ENCODE measurements at places on chromosomes 2 and 18.
A peak's percentile ranks its signal among the peaks of the same experiment; 100 is the strongest.

DNA sequence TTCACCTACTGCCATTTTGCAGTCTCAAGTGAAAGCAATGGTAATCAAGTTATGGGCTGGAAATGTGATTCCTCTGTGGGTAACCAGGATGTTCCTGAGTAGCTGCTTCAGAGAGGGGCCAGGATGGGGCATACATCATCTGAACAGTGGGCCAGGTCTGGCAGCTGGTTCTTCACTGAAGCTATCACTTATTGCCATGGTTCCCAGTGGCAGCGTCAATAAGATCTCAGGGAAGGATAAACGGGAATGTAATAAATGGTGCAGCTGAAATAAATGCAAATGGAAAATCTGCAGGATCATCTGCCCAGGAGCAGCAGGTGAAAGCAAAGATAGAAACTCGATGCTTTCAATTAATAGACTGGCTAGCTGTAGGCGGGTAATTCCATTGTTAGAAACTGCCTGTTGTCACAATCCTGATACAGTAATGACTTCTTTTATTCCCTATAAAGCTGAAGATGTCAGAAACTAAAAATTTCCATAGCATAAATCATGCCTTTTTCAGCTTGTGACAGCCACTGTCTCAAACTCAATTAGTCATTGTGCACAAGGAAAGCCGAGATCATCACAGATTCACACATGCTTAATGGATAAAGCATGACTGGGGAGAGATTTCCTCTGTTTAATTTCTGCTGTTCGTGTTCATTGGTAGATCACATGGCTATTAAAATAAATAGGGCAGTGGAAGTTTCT, 56.2 kb upstream of the CCDC85A start:
- DNase-seq, result no peak

DNA sequence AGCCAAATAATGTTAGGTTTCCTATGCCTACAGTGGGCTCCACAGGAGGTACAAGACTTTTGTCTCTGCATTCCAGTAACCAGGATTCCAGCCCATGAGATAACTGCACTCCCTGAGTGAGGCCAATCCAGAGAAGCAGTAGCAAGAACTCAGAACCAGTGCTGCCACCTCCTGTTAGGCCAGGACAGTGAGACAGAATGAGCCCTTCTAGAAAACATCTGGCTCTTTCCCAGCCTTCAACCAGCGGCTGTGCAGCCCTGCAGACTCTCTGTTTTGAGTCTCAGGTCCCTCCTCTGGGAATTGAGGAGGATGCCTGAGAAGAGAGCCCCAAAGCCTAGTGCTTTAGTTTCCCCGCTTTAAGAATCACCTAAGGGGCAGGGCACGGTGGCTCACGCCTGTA, 44.2 kb downstream of the ARID5A start:
- no peak for DNase-seq

DNA sequence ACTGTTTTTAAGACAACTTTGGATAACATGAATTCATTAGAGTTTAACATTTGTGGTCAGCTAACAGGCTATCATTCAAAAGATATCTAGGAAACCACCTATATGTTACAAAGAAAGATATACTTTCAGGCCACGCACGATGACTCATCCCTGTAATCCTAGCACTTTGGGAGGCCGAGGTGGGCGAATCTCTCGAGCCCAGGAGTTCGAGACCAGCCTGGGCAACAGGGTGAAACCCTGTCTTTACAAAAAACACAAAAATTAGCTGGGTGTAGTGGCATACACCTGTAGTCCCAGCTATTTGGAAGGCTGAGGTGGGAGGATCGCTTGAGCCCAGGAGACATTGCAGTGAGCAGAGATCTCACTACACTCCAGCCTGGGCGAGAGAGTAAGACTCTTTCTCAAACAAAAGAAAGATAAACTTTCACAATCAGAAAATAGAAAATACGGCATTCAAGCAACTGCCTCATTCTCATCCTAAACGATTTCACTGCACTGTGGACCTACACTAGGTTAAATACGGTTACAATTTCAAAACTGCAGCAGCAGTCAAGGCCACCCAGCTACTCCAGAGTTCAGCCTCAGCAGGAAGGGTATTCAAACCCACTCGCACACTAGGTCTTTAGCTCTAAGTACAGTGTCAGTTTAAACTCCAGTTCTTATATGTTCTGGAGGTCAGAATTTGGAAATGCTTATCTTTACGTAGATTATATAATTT, 250.0 kb upstream of the SLC39A10 start:
- DNase-seq, result no peak

DNA sequence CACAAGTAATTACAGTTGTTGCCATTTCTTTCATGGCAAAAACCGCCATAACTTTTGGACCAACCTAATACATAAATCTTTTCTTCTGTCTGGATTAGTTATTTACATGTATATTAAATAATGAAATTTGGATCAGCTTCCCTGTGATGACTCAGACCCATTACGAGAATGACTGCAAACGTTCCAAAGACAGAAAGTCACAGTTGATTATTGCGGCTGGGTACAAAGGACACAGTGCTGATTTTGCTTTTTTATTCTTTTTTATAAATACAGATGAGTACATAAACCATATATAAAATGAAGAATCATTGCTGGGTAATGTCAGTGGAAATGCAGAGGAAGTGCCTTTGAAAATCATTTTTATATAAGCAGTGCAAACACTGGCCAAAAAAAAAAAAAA, 126.2 kb downstream of the TWIST2 start:
- DNase-seq, result no peak

DNA sequence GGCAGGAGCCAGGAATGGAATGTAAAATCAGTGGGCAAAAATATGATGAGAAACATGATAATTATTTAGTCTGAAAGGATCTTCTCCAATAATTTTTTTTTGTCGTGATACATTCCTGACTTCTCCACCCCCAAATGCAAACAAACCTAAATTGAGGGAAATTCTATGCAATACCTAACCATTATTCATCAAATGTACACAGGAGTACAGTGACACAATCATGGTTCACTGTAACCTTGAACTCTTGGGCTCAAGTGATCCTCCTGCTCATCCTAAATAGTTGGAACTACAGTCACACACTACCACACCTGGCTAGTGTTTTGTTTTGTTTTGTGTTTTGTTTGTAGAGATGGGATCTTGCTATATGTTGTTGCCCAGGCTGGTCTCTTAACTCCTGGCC, 46.5 kb downstream of the RAB10 start:
- no peak for DNase-seq

GRCh38 chr2:63700271-63700670, 111.5 kb downstream of the MDH1 start:
- no peak for DNase-seq

DNA sequence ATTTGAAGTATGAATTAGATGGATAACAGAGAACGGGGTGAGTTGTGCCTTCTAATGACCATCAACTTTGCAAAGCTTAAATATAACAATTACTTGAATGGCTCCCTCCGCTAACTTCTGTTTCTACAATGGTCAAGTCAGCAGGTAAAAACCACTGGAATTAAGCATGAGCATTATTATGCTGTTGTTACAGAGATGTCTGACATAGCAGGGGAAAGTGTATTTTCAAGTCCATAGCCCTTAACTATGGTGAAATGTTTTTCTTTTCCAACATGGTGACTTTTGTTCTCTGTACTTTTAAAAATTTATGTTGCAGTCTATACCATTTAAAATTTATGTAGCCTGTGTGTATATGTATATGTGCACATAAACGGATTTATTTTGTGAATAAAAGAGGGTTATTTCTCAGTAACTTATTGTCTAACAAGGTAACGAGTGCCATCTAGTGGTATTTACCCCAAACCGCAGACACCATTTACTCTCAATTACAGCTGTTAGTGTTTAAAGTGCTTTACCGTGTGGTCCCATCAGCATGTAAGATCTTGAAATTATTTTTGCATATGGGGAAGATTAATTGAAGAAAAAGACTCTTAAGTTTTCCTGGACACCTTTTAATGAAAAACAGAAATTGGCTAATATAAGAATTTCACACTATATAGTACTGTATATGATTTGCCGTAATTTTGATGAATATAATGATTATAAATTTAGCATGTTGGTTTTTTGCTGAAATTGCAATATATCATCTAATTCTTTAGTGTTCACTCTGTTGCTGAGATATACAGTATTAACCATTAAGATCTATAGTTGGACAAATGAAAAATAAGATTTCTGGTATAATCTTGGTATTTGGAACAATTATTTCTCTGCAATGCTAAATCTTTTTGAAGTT, 78.2 kb downstream of the UBE2E3 start:
- no peak for DNase-seq

GRCh38 chr2:102484310-102485061, 11.5 kb downstream of the SLC9A4 start:
- DNase-seq, result no peak

- DNase-seq, result no peak
Observed at GRCh38 chr2:128410758-128411215, 92.1 kb upstream of the HS6ST1 start.

DNA sequence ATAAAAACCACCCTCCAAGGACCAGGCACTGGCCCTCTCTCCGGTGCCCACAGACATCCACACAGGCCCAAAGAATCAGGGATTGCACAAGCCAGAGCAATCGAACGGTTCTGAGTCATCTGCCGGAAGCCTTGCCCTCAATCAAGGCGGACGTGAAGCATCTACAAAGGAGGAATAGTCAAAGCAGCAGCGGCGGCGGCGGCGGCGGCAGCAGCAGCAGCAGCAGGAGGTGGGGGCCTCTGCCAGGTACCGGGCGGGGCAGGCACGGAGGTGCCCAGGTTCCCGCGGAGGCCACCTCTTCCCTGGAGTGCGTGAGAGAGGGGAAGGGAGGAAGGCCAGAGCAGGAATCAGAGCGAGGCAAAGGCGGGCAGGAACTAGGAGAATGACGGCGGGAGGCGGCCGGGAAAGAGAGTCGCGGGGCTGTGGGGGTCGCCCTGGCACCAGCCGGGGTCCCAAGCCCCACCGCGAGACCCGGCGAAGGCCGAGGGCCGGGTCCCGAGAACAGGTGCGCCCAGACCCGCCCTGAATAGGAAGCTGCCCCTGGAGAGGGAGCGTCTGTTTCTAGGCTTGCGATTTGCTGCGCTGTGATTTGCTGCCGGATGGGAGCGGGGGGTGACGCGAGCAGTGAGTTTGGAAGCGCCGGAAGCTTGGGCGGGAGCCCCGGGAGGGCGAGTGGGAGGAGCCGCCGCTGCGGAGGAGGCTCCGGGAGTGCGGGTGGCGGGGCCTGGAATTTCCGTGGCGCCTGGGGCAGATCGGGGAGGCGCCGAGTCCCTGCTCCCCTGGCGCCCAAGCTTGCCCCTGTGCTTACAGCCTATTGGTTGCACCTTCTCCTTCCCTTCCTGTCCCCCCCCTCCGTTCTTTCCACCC, at the start of gene SERPINB8:
Gene SERPINB8, plus strand, starts transcription at position 140 of the 867 bp plus-strand sequence. CDS start 8,228 bp downstream, outside the sequence.
- peak; percentile 53 for DNase-seq

DNA sequence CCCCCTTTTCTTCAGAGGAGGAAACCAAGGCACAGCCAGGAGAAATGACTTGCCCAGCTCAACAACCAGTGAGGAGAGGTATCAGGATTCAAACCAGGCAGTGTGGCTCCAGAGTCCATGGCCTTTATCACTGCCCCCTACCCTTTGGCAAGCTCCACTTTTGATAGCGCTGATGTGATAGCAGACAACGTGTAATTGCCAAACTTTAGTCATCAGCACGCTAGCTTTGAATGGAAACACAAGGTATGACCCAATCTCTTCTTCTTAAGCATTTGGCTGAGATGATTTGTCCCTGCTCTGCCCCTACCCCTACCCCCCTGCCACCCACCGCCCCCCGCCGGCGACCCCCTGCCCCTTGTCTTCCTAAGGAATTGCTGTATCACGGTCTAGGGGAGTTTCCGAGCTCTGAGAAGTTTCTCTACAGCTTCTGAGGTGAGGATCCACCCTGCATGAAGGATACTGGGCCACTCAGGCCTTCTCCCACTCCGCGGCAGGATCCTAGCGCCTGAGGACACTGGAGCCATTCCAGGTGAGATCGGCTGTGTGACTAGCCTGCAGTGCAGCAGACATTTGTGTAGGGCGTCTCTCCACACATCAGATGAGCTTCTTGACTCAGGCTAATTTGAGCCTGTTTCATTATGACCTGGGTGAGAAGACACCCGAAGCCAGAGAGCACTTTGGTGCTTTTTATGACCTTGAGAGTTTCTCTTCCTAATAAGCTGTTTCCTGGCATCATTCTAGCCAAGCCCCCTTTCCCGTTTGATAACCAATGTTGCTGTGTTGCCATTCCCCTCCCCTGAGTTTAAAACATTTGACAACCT, 75.1 kb upstream of the MAP4K4 start:
- no peak for DNase-seq

DNA sequence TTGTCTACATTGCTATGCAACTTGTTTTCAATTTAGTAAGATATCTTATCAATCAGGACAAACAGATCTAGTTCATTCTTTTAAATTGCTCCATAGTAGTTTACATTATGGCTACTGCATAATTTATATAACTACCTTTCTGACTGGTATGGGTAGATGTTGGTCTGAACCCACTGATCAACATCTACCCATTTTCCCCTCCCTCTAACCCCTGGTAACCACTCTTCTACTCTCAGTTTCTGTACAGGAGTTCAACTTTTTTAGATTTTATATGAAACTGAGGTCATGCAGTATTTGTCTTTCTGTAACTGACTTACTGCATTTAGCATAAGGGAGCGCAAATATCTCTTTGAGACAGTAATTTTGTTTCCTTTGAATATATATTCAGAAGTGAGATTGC, 73.2 kb downstream of the ITSN2 start:
- DNase-seq, result no peak

- no peak for DNase-seq
Observed at GRCh38 chr18:55114876-55115275, 155.6 kb upstream of the CCDC68 start.

- no peak for DNase-seq
Observed at GRCh38 chr2:157874997-157875640, 1.0 kb downstream of the ACVR1 start.

DNA sequence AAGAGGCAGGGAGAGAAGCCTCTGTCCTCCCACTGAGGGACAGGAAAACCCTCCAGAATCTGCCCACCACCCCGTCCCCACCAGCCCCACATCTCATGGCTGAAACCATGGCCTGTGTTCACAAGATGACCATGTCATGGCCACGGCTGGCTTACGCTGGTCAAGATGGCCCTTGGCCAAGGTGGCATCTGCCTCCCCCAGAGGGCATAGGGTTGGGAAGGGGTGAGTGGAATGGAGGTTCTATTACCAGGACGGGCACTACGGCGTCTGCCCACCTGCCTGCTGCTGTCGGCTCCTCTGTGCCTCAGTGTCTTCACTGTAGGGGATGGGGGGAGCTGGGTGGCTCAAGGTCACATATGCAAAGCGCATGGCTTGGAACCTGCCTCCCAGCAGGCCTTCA, 19.8 kb downstream of the ODC1 start:
- no peak for DNase-seq

DNA sequence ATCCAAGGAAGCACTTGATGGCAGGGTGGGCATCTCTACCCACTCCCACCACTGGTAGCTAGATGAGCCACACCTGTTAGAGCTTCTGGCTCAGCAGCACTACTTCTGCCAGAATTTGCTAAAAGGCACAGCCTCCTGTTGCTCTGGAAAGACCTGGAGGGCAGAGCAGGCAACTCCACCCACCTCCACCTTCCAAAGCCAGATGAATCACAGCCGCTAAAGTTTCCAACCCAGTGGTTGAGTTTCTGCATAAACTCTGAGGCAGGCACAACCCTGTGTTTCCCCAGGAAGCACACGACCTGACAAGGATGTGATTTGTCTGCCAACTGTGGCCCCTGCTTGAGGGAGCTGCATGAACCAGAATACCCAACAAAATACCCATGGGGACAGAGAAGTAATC, 111.6 kb upstream of the GCFC2 start:
- no peak for DNase-seq

GRCh38 chr18:73893880-73894279, 253.8 kb downstream of the FBXO15 start:
- no peak for DNase-seq

GRCh38 chr2:128249555-128249954, 69.1 kb downstream of the HS6ST1 start:
- DNase-seq, result no peak
